ENCODE measurements at places on chromosomes 1 and 21.

- DNase-seq: no peak
Observed at GRCh38 chr1:1293263-1294249, 13.3 kb downstream of the SCNN1D start.

DNA sequence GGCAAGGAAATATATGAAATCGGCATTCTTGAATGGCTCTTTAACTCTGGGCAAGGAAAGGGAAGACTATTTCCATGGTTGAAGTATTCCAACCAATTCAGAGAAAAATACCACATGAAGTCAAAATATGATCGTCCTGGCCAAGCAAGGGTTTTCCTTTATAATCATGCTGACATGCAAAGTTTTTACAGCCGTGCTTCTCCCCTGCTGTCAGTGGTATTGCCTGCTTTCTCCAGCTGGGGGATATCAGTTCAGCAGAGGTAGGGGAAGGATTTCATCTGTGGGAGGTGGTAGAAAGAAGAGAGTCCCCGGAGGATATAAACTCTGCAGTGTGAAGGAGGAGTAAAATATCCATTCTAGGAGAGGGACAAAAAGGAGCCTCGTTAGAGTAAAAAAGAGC lies 322.8 kb downstream of the PAPPA2 start:
- no peak for DNase-seq

DNA sequence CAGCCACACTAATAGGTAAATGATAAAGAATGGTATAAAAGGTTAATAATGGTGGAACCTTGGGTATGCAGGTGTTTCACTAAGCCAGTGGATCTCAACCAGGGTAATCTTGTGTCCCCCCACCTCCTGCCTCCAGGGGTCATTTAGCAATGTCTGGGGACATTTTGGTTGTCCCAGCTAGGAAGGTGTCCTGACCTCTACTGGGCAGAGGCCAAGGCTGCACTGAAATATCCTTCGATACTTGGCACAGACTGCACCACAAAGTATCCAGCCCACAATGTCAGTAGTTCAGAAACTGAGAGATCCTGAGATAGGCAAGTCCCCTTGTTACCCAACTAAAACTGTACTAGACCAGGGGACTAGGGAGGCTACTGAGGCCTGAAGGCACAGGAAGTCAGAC lies 113.6 kb upstream of the TIAM1 start:
- DNase-seq: no peak

DNA sequence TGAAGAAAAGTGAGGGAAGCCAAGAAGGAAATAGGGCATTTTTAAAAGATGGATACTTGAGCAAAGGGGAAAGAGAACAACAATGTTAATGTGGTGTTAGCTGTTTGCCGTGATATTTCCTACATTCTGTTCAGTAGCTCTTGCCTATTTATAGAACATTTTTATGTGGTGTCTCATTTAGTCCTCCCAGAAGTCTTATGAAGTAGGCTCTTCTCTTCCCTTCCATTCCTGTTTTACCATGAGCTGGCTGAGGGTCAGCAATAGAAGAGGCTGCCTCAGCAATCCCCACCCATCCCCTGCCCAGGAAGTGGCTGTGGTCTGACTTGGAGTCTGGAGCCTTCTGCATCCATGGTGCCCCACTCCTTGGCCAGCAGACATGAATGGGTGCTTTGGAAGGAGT lies 60.1 kb downstream of the KIAA0040 start:
- no peak for DNase-seq

GRCh38 chr1:65470766-65471165 lies 50.3 kb downstream of the LEPR start:
- DNase-seq: no peak

GRCh38 chr1:18724801-18725200 lies 94.2 kb downstream of the PAX7 start:
- DNase-seq: no peak

DNA sequence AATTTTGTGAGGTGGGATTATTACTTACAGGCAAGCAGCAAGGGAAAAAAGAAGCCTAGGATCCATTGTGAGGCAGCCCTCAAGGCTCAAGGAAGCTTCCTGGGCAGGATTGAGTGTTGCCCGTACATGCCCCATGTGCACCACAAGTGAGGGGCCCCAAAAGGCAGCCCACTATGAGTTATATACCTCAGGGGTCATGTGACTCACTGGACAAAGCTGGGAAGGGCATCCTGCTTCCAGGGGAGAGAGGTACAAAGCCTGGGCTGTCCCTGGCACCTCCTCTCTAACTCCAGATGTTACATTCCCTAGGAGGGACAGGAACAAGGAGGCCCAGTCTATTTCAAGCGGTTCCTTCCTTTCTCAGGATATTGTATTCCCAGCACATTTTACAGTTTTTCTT lies 34.0 kb upstream of the CD1D start:
- DNase-seq: no peak

- no peak for DNase-seq
Observed at GRCh38 chr21:38269576-38269936, 12.8 kb downstream of the KCNJ15 start.

GRCh38 chr21:45248893-45249381 lies 38.8 kb downstream of the POFUT2 start:
- DNase-seq: no peak

Data from activated CD4-positive, alpha-beta T cell treated with anti-CD3 and anti-CD28 coated beads for 1 hour (primary cell).